ENCODE measurements at places on chromosomes 11 and 22.

- no peak for DNase-seq
Measured at GRCh38 chr22:33380789-33381530, 322.8 kb upstream of the SYN3 start.

- DNase-seq: no peak
Measured at GRCh38 chr11:81332276-81332675, 1401.4 kb downstream of the FAM181B start.

- DNase-seq: no peak
Measured at GRCh38 chr11:34724973-34725372, 104.1 kb downstream of the EHF start.

DNA sequence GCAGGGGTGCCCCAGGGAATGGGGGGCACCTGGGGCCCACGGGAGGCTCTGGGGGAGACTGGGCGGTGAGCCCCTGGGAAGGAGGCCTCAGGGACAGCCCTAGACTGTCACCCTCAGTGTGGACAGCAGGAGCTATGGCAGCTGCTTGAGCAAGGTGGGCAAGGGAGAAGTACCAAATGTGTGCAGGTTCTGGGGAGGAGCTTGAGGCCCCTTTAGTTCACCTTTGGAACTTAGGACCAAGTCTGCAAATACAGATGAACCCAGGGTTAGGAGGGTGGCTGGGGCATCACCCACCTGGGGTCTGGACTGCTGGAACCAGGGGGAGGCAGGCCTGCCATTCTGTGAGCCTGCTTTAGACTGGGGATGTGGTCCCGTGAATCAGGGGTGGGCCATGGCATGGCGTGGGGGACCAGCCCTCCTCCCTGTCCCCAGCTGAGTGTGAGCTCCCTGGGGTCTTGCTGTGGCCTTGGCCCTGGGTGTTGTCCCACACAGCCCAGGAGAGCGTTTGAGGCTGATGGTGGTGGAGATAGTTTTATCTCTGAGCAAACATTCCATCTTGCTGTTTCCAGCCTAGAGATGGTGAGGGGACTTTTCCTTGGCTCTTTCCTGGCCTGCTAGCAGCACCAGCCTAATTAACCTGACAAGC, 122.3 kb downstream of the KCNQ1 start:
- no peak for DNase-seq

Data from DMS153 (cell line).